ENCODE measurements at places on chromosomes 16 and 17.

GRCh38 chr17:15255713-15256454 is 9.2 kb downstream of the PMP22 start:
- DNase-seq: no peak

DNA sequence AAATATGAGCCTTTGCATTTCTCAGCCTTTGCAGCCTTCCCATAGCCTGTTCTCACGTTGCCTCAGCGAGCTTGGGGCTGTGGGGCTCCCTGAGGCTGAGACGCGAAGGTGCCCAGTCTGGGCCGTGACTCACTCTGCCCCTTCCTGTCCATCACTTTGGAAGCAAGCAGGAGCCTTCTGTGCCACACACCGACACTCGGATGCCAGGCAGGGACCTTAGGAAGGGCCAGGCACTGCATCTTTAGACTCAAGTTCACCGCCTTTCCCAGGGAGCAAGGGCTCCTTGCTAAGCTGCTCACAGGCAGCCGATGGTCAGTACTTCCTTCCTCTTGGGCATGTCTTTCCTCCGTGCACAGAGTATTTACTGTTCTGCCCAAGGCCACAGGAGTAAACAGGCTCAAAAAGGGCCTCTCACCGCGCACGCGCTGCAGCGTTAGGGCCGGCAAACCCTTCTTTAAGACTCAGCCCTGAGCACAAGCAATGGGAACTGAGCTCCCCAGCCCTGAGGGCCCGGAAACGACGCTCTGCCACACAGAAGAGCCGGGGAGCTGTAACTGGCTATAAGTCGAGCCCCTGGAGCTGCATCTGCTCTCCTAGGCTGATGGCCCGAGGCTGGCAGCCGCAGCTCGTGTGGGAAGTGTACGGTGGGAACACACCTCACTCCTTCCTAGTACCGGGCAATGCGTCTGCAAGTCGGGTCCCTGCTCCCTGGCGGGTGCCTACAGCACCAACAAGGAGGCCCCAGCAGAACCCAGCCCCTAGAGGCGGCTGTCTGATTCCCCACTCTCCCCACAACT is 7.2 kb downstream of the TIMM22 start:
- no peak for DNase-seq

DNA sequence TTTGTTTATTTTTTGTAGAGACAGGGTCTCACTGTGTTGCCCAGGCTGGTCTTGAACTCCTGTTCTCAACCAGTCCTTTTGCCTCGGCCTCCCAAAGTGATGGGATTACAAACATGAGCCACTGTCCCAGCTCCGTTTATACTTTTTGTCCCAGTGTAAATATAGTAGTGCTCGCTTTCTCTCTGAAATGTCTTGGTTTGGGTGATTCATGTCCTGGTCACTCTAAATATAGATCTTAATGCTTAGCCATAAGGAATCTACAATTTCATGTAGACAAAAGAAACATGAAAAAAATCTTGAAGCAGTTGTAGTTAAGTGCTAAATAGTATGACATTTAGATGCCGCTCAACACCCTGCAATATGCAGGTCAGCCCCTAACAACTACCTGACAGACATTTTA is 126.9 kb downstream of the KATNIP start:
- no peak for DNase-seq

DNA sequence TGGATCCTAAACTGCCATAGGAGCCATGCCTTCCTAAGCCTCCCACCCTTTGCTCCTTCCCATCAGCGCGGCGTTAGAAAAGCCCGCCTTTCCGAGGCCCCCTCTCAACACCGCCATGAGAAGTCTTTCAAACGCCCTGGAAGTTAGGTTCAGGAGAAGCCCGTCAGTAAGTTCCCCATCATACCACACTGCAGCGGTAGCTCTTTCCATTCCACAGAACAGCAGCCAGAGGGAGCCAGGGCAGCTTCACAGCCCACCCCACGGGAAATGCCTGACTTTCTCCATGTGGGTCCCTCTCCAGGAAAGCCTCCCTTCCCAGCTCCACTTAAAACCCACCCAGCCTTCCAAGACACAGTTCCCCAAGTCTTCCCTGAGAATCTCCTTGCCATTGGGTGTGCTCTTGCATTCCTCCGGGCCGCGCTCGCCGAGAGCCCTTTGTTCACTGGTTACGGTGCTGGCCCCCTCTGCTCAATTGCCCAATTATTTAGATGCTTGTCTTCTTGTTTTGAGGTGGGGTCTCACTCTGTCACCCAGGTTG is 28.7 kb downstream of the KIAA0513 start:
- no peak for DNase-seq

GRCh38 chr16:61419791-61420190 is 616.4 kb downstream of the CDH8 start:
- no peak for DNase-seq
